ENCODE measurements at places on chromosomes 3 and 15.

DNA sequence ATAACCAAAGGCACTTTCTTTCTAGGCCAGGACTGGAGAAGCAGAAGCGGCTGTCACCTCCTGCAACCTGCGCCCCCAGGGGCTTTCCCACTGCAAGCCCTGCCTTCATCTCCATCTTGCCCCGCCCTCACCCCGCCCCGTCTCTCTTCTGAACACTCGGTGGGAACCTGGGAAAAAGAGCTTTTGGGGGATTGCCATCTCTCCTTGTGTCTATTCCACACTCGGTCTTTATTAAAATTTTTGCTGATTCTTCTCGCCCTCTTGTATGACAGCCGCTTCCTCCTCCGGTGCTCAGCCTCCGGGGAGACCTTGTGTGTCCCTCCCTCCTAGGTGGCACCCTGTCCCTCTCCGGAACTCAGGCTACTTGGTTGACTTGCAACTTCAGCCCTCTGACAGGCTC, 41.9 kb upstream of the SPESP1 start:
- DNase-seq: no peak

DNA sequence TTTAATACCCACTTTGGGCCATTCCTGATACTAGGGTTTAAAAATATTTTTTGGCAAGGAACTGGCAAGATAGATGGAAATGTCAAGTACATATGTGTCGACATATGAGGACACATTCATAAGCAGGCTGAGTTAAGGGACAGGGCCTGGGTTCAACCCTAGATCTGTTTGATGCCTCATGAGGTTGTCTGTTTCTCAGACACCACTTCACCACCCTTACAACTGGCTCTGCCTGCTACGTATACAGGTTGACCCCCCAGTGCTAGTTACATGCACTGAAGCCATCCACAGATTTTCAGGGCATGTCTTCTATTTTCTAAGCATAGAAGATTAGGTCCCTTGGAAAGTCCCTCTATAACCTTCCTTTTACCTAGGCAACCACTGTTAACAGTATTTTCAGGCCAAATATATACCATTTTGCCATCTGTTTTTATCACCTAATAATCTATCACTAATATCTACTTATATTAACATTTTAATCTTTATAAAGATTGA, 296.7 kb downstream of the PLCL2 start:
- no peak for DNase-seq

GRCh38 chr3:56825567-56826438, 24.1 kb upstream of the ARHGEF3 start:
- DNase-seq: no peak

DNA sequence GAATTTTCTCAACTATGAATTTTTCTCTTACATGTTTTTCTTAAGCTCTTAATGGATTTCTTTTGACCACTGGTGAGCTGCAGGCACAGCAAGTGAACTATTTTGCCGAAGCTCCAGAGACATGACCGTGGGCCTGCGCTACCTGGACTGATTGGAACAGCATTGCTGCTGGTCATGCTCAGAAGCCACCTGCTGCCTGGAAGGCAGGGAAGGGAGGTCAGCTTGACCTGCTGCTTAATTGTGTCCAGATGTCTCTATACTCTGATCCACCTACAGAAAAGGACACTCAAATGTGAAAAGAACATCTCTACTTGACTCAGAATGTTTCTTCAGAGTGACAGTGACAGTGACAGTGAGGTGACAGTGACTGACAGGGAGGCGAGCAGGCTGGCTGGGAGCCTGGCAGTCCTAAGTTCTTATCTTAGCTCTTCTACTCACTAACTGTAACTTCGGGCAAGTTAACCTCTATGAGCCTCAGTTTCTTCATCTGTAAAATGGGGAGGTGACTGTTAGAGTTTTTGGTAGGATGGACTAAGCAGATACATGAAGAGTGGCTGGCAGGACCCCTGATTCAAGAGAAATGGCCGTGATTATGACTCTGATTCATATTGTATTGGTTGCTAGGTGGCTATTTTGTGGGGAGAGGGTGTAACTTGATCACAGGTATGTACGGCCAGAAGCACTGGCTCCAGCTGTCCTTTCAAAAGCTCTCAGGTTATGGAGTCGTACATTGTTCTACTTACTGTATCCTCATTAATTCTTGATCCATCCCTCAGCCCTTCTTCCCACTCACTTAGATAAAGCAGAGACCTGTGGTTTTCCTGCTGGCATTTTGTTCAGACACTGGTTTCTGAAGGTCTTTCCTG, 54.8 kb upstream of the DLG1 start:
- no peak for DNase-seq

DNA sequence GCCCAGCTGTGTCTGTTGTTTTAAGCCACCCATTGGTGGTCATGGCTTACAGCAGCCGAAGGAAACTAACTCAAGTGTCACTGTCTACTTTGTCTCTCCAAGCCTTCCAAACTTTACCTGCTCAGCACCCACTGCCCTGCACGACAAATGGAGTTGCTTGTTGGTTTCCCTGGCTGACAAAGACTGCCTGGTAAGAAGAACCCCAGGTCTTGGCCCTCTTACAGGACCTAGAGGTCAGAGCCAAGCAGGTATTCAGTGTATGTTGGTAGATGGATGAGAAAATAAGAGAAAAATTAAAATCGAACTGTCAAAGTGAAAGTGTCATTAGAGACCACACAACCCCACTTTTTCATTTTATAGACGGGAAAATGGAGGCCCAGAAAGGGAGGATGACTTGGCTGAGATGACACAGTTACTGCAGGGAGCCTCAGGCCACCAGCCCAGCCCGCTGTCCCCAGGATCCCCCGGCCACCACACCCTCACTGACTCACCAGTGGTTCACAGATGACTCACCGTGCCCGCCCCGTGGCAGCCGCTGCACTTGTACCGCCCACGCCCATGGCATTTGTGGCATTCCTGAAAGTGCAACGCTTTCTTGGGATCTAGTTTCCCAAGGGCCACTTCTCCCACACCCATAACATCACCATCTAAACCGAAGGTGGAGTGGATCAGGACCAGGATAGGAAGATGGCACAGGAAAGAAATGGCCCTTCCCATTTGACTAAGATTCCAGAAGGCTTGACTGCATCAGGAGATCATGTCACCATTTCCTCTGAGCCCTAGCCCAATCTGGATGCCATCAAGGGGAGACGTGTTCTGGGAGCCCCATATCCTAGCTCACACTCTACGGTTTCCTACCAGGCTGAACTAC, 15.2 kb downstream of the SSUH2 start:
- DNase-seq: no peak

GRCh38 chr3:56075089-56075488, 393.2 kb downstream of the ERC2 start:
- no peak for DNase-seq

- DNase-seq: no peak
These were observed 188.7 kb upstream of the TPM1 start for GRCh38 chr15:62853841-62854225.

GRCh38 chr3:59890639-59891038, 840.8 kb upstream of the CFAP20DC start:
- no peak for DNase-seq

- no peak for DNase-seq
These were observed 63.9 kb downstream of the ADCY5 start for GRCh38 chr3:123385001-123385401.

- DNase-seq: no peak
These were observed 7.7 kb upstream of the OXSR1 start for GRCh38 chr3:38157595-38157994.

GRCh38 chr3:14539384-14539741, 779 bp downstream of the GRIP2 start:
- no peak for DNase-seq

- DNase-seq: no peak
These were observed 23.0 kb downstream of the NEO1 start for GRCh38 chr15:73075160-73075859.

- DNase-seq: no peak
These were observed 42.0 kb downstream of the BFSP2 start for GRCh38 chr3:133441867-133442270.

DNA sequence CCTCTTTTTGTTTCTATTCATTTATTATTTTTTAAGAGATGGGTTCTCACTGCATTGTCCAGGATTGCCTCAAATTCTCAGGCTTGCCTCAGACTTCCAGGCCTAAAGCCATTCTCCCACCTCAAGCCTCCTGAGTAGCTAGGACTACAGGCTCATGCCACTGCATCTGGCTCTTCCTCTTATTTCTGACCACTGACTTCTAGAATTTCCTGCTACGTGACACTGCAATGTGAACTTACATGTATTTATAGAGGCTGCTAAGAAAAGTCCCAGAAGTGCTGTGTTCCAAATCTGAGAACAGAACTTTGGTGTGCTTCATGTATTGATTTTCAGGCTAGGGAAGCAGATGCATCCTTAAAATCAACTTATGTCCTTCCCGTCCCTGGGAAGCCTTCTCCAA, 407.4 kb downstream of the RSL24D1 start:
- no peak for DNase-seq

- DNase-seq: no peak
These were observed 842 bp downstream of the PCCB start for GRCh38 chr3:136250903-136251460.

- no peak for DNase-seq
These were observed 38.5 kb downstream of the ARPP21 start for GRCh38 chr3:35677797-35678196.

GRCh38 chr3:57872606-57873005, 116.5 kb downstream of the SLMAP start:
- no peak for DNase-seq

DNA sequence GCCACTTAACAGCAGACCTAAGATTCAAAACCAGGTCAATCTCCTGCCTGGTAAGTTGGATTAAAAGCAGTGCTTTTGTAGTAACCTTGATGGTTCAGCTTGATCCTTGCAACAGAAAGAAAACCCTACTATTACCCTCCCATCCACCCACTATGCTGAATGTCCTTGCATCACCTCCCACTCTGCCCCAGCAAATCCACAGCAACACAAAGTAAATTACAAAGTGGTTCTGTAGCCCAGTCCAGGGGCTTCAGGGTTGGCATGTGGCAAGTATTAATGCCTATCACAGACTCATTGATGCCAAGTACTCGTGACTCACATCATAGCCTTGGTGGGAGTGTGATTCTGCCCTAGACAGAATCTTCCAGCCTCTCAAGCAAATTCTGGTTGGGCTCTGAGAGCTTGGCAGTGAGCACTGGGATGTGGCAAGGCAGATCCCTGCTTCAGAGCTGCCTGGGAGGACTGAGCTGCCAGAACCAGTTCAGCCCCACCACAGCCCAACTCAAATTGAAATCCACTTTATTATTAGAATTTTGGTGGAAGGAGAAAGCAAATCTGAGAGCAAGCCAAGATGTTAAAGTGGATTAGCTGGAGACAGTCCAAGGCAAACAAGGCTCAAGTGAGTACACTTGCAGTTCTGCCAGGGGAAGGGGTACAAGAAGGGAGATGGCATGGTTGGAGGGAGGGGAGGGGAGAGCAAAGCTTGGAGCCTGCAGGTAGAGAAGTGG, 225.8 kb upstream of the UMPS start:
- no peak for DNase-seq

- DNase-seq: no peak
These were observed 172.7 kb downstream of the ZBTB20 start for GRCh38 chr3:114974387-114974786.

DNA sequence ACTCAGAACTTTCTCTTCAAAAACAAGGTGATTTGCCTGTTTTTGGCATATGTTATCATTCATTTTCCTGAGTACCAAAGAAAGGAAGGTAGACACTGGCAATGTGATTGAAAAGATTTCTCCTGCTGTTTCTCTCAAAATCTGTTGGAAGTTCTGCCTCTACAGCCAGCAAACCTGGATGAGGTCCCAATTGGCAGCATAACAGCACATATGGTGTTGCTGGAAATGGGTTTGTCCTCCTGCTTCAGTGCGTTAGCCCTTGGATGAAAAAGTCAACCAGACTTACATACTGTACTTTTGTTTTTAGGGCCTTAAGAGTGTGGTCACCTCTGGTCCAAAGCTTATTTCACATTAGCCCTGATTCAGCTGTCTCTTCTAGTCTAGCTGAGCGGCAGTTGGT, 237.6 kb upstream of the MME start:
- no peak for DNase-seq

DNA sequence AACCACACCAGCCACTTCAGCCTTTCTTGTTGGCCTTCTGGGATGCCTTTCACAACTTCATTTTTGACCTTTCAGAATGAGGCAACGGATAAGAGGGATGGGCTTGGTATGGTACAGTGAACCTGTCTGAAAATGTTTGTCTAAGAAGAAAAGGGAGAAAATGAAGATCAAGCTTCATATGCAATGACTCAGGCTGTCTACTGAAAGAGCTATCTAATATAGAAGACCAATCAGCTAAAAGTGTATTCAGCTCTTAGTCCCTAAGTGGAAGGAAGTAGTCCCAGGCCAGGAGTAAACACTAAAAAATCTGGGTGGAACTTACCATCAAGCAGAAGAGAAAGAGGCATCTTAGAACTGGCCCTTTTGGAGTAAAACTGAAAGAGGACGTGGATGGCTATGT, 12.2 kb upstream of the UPK1B start:
- no peak for DNase-seq

GRCh38 chr3:48435223-48435595, 4.7 kb downstream of the CCDC51 start:
- DNase-seq: no peak

GRCh38 chr3:115697263-115698053, 74.1 kb downstream of the GAP43 start:
- no peak for DNase-seq

DNA sequence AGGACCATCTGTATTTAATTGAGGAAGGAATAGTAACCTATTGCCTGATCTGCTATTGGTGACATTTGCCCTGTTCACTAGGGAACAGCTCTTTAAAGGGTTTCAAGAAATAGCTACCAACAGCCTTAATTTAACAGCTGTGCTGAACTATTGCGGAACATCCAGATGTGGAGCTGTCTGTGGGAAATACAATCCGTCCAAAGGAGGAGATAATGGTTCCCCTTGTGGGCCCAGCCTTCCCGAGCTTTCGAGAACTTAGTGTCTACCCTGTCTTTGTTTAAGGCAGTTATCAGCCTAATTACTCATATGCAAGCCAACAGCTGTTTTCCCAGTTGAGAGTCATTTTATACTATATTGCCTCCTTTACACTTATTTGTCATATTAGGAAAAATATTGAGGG, 398.6 kb downstream of the WDR72 start:
- no peak for DNase-seq

- no peak for DNase-seq
These were observed 184.5 kb upstream of the CHRNA7 start for GRCh38 chr15:31845791-31846190.

GRCh38 chr3:134198414-134198813, 52.2 kb downstream of the RYK start:
- DNase-seq: no peak

DNA sequence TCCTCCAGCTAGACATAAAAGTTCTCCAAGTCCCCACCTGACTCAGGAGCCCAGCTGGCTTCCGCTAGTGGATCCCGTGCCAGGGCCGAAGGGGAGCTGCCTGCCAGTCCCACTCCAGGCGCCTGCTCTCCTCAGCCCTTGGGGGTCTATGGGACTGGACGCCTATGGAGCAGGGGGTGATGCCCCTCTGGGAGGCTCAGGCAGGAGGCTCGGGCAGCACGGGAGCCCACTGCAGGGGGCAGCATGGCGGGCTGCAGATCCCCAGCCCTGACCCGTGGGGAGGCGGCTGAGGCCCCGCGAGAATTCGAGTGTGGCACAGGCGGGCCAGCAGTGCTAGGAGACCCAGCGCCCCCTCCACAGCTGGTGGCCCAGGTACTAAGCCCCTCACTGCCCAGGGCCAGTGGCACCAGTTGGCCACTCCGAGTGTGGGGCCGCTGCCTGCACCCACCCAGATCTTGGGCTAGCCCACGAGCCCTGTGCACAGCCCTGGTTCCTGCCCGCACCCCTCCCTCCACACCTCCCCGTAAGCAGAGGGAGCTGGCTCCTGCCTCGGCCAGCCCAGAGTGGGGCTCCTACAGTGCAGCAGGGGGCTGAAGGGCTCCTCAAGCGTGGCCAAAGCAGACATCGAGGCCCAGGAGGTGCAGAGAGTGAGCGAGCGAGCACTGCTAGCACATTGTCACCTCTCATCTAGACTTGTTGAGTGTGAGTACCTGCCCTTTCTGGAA, 221.3 kb upstream of the NSMCE3 start:
- no peak for DNase-seq
